ENCODE measurements at places on chromosomes 16 and 17. TPM values are rescaled to one million over a fixed set of nuclear protein-coding genes. Genes with fewer than 3 reads are reported as not detected.

Gene NPIPB6
- total RNA-seq: 1.3 TPM

Gene HP
- not detected for total RNA-seq

Gene KCNH4
- not detected for total RNA-seq

Gene TEKT1
- not detected for total RNA-seq

Gene LAT
- 2.9 TPM for total RNA-seq

Gene ABCA6
- total RNA-seq: not detected

Gene ARL4D
- 9.2 TPM for total RNA-seq

Gene ABCA3
- 9.7 TPM for total RNA-seq

Gene CTRB1
- total RNA-seq: not detected

Gene TEFM
- 17.4 TPM for total RNA-seq

Gene EEF2K
- 9.0 TPM for total RNA-seq

Gene KRT27
- total RNA-seq: not detected

Gene RBFOX1
- total RNA-seq: 1.5 TPM

Gene NAT9
- 75.3 TPM for total RNA-seq

Gene SLFN14
- not detected for total RNA-seq

Gene EVPL
- total RNA-seq: not detected

Gene CHST5
- not detected for total RNA-seq

GRCh38 chr17:75819116-75819515 lies 25.1 kb downstream of the UNC13D start:
- no peak overlapping the region for H3K27ac ChIP-seq
- no peaks in the 10 kb centered on the region for H3K27me3 ChIP-seq
- DNase-seq: no peak
- H3K4me3 ChIP-seq: no peak overlapping the region
- no peaks in the 10 kb centered on the region for H3K36me3 ChIP-seq

- H3K36me3 ChIP-seq: no peaks in the 10 kb centered on the region
- no peak overlapping the region for H3K4me3 ChIP-seq
- H3K4me1 ChIP-seq: no peaks in the 10 kb centered on the region
- no peaks in the 10 kb centered on the region for H3K27me3 ChIP-seq
Observed at GRCh38 chr16:7268182-7268581, 64.5 kb upstream of the RBFOX1 start.

GRCh38 chr16:67781565-67781921 lies 24.8 kb downstream of the RANBP10 start:
- DNase-seq: no peak
- H3K27me3 ChIP-seq: no peaks in the 10 kb centered on the region
- no peak overlapping the region for H3K27ac ChIP-seq
- H3K36me3 ChIP-seq: no peaks in the 10 kb centered on the region

GRCh38 chr16:1378804-1379303 lies 27.1 kb downstream of the GNPTG start:
- no peak overlapping the region for H3K27ac ChIP-seq
- peaks cover 20% of the 10 kb centered on the region for H3K27me3 ChIP-seq
- H3K36me3 ChIP-seq: no peaks in the 10 kb centered on the region

- H3K4me3 ChIP-seq: no peak overlapping the region
- no peaks in the 10 kb centered on the region for H3K27me3 ChIP-seq
- no peaks in the 10 kb centered on the region for H3K4me1 ChIP-seq
Observed at GRCh38 chr17:27481327-27481726, 25.1 kb downstream of the KSR1 start.

DNA sequence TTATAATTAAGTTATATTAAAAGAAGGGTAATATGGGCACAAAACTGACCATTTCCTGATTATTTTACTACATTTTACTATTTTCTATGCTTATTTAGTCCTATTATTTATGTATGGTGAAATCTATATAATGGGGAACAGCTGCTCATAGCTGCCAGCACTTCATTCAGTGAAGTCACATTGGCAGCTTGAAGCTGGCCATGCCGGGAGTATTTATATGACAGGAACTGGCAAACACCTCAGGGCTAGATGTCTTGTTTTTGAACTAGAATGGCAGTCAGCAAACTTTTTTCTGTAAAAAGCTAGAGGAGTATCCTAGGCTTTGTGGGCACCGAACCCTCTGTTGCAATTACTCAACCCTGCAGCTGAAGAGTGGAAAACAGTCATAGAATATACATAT lies 104.1 kb downstream of the CDH13 start:
- no peaks in the 10 kb centered on the region for H3K36me3 ChIP-seq
- H3K4me1 ChIP-seq: no peaks in the 10 kb centered on the region
- H3K4me3 ChIP-seq: no peak overlapping the region
- no peaks in the 10 kb centered on the region for H3K27me3 ChIP-seq
- no peak overlapping the region for H3K27ac ChIP-seq

DNA sequence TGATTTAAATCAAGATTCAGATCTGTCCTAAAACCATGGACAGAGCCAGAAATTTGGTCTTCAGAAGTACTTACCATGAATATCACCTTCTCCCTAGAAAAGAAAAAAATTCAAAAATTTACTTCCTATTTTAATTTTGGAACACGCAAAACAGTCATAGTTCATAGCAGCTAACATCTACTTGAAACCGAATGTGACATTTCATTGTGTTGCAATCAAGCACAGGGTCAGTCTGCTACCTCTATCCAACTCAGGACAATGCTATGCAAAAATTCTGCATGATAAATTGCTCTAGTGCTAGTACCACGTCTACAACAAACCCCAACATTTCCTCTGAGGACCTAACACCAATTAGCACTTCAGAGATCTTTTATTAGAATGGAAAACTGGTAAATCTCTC lies 7.7 kb downstream of the JPT1 start:
- H3K27me3 ChIP-seq: no peaks in the 10 kb centered on the region
- H3K4me1 ChIP-seq: no peaks in the 10 kb centered on the region
- no peak overlapping the region for H3K27ac ChIP-seq
- DNase-seq: no peak
- H3K4me3 ChIP-seq: no peak overlapping the region

DNA sequence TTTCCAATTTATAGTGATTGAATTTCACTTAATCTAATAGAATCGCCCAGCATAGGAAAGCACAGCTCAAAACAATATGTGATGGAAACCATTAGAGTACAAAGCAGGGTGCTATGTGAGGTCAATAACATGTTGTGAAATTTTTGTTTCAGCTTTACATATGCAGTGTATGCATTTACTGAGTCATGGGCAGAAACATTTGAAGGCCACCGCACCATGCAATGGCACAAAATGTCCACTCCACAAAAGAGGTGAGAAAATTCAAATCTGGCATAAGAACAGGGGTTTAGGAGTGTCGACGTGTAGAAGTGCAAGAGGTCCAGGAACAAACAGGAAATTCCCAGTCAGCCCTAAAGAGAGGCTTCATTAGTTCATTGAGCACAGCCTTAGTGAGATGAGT lies 131.2 kb downstream of the ANKFN1 start:
- no peaks in the 10 kb centered on the region for H3K27me3 ChIP-seq
- no peak overlapping the region for H3K4me3 ChIP-seq
- no peaks in the 10 kb centered on the region for H3K36me3 ChIP-seq
- no peaks in the 10 kb centered on the region for H3K4me1 ChIP-seq

DNA sequence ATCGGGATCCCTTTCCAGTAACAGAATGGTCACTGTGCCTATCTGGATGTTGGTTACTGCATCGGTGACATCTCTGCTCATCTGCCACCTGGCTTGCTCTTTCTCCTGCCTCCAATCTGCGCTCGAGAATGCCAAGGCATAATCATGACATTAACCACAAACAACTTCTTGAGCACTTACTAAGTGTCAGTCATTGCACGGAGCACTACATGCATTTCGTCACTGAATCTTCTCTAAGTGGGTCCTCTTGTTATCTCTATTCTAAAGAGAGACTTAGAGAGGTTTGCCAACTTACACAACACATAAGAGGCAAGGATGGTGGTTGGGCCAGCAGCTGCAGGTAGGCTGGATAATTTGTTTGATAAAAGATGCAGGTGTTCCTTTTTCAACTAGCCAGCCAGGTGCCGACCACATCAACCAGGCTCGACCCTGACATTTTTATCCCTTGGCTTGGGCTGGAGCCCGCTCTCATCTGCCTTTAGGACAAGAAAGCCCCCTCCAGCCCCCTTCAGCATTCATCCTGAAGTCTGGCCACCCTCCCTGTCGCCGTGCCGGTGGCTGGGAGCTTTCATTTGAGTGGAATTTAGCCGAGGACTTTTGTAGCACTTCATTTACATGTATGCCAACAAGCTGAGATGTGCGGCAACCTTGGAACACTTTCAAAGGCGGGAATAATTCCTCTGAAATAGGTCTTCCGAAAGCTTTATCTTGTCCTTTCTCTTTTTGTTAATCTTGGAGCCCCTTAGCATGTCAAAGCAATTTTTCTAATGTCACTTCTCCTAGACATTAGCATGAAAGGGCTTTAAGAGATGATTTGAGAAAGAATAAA lies 89.3 kb upstream of the NKD1 start:
- no peak overlapping the region for H3K27ac ChIP-seq
- no peak for DNase-seq
- H3K27me3 ChIP-seq: peaks cover 49% of the 10 kb centered on the region
- peaks cover 29% of the 10 kb centered on the region for H3K4me1 ChIP-seq
- no peaks in the 10 kb centered on the region for H3K36me3 ChIP-seq
- no peak overlapping the region for H3K4me3 ChIP-seq

GRCh38 chr16:25575363-25575762 lies 116.4 kb upstream of the HS3ST4 start:
- peak; percentile 89 for DNase-seq
- no peaks in the 10 kb centered on the region for H3K27me3 ChIP-seq
- no peak overlapping the region for H3K27ac ChIP-seq

- no peak overlapping the region for H3K4me3 ChIP-seq
- H3K27me3 ChIP-seq: peaks cover 7% of the 10 kb centered on the region
Observed at GRCh38 chr16:50699326-50700159, 6.1 kb downstream of the NOD2 start.

GRCh38 chr17:17503566-17504130 lies 7.5 kb upstream of the RASD1 start:
- peaks cover 5% of the 10 kb centered on the region for H3K4me1 ChIP-seq
- no peak overlapping the region for H3K27ac ChIP-seq
- H3K27me3 ChIP-seq: no peaks in the 10 kb centered on the region
- no peak for DNase-seq

DNA sequence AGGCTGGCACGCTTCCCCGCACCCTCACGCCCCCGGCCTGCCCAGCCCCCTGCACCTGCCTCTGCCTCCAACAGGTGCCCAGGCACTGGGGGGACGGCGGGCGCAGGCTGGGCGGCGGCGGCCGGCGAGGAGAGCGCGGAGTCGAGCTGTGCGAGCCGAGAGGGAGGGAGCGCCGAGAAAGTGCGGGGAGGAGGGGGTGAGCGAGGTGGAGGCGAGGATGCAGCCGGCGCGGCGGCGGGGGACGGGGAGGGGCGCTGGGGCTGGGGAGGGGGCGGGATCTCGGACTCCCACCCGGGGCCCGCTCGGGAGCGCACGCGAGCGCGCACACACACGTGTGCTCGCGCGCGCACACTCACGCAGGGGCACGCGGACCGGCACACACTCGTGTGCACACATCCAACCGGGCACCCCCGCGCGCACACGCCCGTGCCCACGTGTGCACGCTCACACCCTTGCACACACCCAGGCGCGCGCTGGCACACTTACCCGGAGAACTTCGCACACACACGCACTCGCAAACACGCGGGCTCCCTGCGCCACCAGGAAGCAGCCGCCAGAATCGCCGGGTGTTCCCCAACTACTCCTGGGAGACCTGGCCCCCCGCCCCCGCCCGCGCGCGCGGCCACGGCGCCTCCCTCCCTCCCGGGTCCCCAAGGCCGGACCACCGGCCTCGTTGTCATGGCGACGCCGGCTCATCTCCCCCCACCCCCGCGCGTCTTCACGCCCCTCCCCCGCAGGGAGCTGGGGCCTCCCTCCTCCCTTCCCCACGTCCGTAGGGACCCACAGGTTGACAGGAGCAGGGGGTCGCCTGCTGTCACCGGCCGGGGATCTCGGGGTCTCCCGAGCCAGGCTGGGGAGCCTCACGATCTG lies at the start of gene DOC2A:
Gene DOC2A, minus strand, starts transcription at position 184 of the 870 bp plus-strand sequence. CDS start 805 bp downstream, outside the sequence.
- H3K27me3 ChIP-seq: peaks cover 41% of the 10 kb centered on the region
- peak; percentile 78 for DNase-seq
- H3K4me3 ChIP-seq: peak within 1 kb of the TSS; percentile 61
- no peak within 1 kb of the TSS for H3K27ac ChIP-seq

GRCh38 chr17:81003711-81004475 lies 12.3 kb downstream of the CHMP6 start:
- no peaks in the 10 kb centered on the region for H3K36me3 ChIP-seq
- peak overlapping the region; percentile 47 for H3K4me3 ChIP-seq
- H3K27me3 ChIP-seq: peaks cover 63% of the 10 kb centered on the region
- peaks cover 8% of the 10 kb centered on the region for H3K4me1 ChIP-seq

DNA sequence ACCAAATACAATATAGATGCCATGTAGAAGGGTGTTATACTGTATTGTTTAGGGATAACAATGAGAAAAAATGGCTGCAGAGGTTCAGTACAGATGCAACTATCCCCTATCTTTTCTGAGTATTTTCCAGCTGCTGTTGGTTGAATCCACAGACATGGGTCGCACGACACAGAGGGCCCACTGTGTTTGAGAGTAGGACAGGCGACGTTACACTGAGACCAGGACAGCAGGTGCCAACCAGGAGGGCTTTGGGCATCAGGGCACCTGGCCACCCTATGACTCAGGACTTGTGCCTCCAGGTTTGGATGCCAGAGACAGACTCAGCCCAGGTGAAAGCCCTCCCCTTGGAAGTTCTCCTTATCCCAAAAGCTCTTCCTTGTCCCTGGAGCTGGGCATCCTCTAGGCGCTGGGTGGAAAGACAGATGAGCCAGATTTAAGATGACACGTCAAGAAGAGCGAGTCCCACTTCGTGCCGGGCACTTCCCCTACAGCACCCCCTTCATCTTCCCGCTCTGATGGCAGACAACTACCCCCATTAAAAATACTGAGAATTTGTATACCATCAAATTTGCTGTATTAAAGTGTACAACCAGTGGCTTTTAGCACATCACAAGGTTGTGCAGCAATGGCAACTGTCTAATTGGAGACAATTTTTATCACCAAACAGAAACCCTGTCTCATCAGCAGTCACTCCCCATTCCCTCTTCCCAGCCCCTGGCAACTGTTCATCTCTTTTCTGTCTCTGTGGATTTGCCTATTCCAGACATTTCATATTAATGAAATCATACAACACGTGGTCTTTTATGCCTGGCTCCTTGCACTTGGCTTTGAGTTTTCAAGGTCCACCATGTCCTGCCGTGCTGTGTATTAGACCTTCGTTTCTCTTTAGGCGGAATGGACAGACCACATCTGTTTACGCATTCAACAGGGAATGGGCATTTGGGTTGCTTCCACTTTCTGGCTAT lies 30.6 kb downstream of the TNFRSF13B start:
- DNase-seq: no peak
- no peak overlapping the region for H3K27ac ChIP-seq
- no peaks in the 10 kb centered on the region for H3K4me1 ChIP-seq

- no peak overlapping the region for H3K27ac ChIP-seq
- DNase-seq: peak; percentile 70
- no peaks in the 10 kb centered on the region for H3K27me3 ChIP-seq
Observed at GRCh38 chr17:7632492-7632894, 2.6 kb downstream of the SHBG start.

- no peak for DNase-seq
- no peak overlapping the region for H3K27ac ChIP-seq
- no peaks in the 10 kb centered on the region for H3K27me3 ChIP-seq
- no peak overlapping the region for H3K4me3 ChIP-seq
- no peaks in the 10 kb centered on the region for H3K4me1 ChIP-seq
Observed at GRCh38 chr16:81767987-81768592, 11.0 kb upstream of the PLCG2 start.

- H3K36me3 ChIP-seq: no peaks in the 10 kb centered on the region
- DNase-seq: no peak
- no peak overlapping the region for H3K27ac ChIP-seq
- H3K4me3 ChIP-seq: no peak overlapping the region
- no peaks in the 10 kb centered on the region for H3K27me3 ChIP-seq
Observed at GRCh38 chr16:83589576-83589975, 218.2 kb upstream of the HSBP1 start.

GRCh38 chr16:72394526-72394925 lies 222.6 kb upstream of the PMFBP1 start:
- H3K27me3 ChIP-seq: no peaks in the 10 kb centered on the region
- no peaks in the 10 kb centered on the region for H3K36me3 ChIP-seq
- no peak overlapping the region for H3K4me3 ChIP-seq
- no peaks in the 10 kb centered on the region for H3K4me1 ChIP-seq
